Hindlimb muscle (tissue), 1 donor: ENCODE measurements at places on chromosomes 2 and 18.
A peak's percentile ranks its signal among the peaks of the same experiment; 100 is the strongest.

DNA sequence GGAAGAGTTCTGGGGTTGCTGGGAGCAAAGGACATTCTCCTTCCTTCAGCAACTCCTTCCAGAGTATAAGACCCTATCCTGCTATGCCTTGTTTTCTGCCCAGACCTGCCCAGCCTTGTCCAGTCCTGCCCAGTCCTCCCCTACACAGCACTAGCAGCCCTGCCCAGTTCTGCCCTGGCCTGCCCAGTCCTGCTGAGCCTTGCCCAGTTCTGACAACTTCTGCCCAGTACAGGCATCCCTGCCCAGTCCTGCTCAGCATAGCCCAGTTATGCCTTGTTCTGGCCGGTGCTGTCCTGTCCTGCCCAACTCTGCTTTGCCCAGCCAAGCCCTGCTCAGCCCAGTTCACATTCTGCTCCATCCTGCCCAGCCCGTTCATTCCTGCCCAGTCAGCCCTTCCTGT lies 44.9 kb upstream of the ALK start:
- DNase-seq = no peak

GRCh38 chr18:13584825-13585224 lies 141.5 kb downstream of the FAM210A start:
- no peak for DNase-seq

DNA sequence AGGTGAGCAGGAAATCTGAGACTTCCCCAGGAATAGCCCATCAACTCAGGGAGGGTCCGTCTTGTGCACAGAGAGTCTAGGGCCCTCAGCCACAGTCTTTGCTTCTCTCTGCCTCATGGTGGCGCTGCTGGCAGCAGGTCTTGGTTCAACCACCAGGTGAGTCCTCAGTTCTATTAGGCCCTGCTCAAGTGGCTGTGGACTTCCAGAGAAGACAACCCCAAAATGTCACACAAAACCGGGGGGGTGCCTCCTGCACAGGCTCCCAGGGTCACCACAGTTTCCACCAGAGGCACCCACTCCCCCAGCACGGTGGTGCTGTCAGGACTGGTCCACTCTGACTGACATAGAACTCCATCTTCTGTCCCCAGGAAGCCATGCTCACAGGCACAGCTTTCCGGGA lies 2.4 kb upstream of the CHRNG start:
- DNase-seq = no peak

- DNase-seq = no peak
Observed at GRCh38 chr2:127586746-127587295, 51.3 kb downstream of the MYO7B start.

GRCh38 chr2:20578895-20579825 lies 71.7 kb downstream of the HS1BP3 start:
- peak; percentile 86 for DNase-seq

GRCh38 chr18:3528231-3528630 lies 78.3 kb downstream of the TGIF1 start:
- no peak for DNase-seq

DNA sequence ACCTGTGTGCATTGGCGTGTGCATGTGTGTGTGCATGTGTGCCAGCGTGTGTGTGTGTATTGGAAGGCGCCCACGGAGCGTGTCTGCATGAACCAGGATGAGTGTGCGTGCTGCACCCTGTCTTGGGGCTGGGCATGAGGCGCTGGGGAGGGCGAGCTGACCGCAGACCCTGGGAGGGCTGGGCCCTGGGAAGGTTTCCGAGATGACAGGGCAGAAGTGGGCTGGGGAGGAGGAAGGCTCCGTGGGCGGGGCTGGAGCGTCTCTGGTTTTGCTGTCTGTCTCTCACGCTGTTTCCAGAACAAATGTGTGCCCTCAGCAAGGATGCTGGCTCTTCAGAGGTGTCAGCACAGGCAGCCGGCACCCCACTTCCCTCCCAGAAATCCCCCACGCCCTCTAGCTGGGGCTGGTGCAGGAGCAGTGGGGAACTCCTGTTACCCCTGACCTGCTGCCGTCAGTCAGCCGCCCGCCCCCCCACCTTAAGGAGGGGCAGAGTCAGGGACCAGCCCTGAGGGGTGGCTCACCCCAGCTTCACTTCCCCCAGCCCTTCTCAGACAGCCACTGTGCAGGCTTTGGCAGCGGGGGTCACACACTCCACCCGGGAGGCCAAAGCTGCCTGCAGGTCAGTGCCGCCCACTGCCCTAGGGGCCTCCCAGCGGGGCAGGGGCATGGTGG lies at the start of gene GPR35:
Gene GPR35 (plus strand): TSS at position 531 of the 672 bp plus-strand sequence. CDS start 4,473 bp downstream, outside the sequence.
- no peak for DNase-seq

DNA sequence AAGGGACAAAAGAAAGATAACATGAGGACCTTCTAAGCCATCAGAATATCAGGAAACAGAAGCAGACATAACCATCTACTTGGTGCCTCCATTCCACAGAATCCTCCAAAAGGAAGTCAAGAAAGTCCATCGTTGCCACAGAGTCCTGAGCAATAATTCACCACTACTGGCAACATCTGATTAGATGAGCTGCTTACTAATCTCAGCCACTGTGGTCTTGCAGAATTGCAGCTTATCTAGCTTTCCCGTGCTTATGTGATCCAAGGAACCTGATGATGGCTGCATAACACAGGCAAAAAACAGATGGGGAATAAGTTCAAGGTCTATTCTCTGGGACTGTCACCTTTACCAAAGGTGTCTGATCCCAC lies 278.5 kb downstream of the AFF3 start:
- no peak for DNase-seq

GRCh38 chr2:235044501-235045271 lies 92.9 kb downstream of the SH3BP4 start:
- DNase-seq = no peak

- DNase-seq = no peak
Observed at GRCh38 chr2:14567561-14567960, 65.0 kb upstream of the LRATD1 start.

DNA sequence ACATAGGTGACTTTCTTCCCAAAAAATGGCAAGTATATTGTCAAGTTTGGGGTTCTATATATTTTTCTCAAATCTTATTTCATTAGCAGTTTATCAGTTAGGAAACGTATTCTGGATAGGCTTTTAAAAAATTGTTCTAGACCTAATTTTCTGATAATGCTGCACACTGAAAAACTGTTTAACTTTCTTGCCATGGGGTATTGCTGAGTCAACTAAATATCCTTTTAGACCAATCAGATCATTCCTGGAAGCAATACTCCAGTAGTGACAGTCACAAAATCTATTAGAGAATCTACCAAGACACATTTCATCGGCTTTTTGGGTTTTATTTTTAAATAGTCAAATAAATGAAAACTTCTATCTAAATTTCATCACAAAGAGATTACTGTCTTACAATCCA lies 440.6 kb downstream of the LRRTM4 start:
- DNase-seq = no peak

- DNase-seq = no peak
Observed at GRCh38 chr2:119263025-119263424, 39.4 kb downstream of the STEAP3 start.

DNA sequence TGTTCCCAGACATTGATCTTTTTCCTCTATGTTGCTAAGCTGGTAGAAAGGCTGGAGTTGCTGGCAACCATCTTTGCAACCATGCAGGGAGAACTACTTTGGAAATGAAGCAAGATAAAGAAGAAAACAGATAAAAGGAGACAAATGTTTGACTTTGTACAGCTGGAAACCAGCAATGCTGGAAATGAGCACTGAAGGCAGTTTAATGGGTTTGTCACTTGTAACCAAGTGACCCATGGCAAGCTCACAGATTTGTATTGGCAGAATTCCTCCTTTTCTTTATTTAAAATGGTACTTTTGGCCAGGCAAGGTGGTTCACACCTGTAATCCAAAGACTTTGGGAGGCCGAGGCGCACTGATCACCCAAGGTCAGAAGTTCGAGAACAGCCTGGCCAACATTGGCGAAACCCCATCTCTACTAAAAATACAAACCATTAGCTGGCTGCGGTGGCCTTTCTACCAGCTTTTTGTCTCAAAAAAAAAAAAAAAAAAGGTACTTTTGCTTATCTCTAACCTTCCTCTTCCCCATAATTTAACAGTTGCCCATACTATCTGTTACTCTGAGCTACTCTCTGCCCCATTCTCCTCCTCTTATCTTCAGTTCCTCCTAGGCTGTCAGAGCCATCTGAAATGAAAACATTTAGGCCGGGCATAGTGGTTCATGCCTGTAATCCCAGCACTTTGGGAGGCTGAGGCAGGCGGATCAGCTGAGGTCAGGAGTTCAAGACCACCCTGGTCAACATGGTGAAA lies 2.0 kb upstream of the BOLA3 start:
- no peak for DNase-seq

- no peak for DNase-seq
Observed at GRCh38 chr2:84317135-84317534, 141.9 kb downstream of the SUCLG1 start.

- no peak for DNase-seq
Observed at GRCh38 chr2:55225481-55226020, 6.5 kb downstream of the CLHC1 start.

- DNase-seq = no peak
Observed at GRCh38 chr2:215454519-215455246, 18.8 kb upstream of the FN1 start.

DNA sequence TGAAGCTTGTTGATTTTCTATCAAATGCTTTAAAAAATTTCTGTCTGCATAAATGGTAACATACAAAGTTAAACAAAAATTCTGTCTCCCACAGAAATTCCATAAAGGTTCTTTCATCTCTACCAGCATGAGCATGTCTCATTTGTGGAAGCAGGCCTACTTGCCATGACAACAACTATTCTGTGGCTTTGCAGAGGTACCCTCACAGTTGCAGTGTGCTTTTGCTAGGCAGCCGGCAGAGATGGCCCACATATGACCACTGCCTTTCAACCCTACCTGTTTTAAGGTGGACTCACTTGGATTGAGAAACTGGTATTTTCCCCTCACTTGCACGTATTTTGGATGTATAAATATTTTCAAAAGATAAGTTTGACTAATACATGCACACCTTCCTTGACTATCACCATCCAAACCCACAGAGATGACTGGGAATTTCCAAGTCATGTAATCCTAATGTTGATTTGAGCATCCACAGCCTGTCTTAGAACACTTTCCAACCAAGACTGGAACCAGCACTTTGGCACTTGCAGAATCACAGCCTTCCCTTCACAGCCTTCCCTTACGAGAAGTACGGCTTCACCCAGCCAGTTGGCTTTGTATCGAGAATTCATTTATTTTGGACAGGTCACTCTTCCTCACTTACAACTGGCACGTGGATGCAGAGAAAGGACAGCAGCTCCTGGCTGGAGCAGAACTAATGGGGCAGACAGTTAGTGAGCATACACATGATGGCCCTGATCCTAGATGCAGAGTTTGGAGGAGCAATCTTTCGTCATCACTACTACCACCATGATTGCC lies 9.3 kb upstream of the FHL2 start:
- no peak for DNase-seq

GRCh38 chr2:45993476-45993991 lies 303.7 kb upstream of the EPAS1 start:
- DNase-seq = peak; percentile 54

GRCh38 chr2:175399326-175399725 lies 217.8 kb upstream of the ATP5MC3 start:
- DNase-seq = no peak

- no peak for DNase-seq
Observed at GRCh38 chr2:10006236-10007161, 36.9 kb upstream of the KLF11 start.

DNA sequence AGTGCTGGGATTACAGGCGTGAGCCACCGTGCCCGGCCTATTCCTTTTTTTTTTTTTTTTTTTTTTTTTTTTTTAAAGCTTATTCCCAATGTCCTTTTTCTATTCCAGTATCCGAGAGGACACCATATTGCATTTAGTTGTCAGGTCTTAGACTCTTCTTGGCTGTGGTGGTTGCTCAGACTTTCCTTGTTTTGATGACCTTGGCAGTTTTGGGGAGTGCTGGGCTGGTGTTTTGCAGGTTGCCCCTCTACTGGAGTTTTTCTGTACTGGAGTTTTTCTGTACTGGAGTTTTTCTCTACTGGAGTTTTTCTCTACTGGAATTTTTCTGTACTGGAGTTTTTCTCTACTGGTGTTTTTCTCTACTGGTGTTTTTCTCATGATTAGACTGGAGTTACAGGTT lies 149.2 kb downstream of the TANC1 start:
- no peak for DNase-seq

- no peak for DNase-seq
Observed at GRCh38 chr2:222730366-222730999, 59.0 kb downstream of the MOGAT1 start.

GRCh38 chr2:45273412-45274249 lies 264.4 kb upstream of the SIX2 start:
- no peak for DNase-seq

GRCh38 chr2:85810371-85811179 lies 56.8 kb downstream of the ATOH8 start:
- no peak for DNase-seq

DNA sequence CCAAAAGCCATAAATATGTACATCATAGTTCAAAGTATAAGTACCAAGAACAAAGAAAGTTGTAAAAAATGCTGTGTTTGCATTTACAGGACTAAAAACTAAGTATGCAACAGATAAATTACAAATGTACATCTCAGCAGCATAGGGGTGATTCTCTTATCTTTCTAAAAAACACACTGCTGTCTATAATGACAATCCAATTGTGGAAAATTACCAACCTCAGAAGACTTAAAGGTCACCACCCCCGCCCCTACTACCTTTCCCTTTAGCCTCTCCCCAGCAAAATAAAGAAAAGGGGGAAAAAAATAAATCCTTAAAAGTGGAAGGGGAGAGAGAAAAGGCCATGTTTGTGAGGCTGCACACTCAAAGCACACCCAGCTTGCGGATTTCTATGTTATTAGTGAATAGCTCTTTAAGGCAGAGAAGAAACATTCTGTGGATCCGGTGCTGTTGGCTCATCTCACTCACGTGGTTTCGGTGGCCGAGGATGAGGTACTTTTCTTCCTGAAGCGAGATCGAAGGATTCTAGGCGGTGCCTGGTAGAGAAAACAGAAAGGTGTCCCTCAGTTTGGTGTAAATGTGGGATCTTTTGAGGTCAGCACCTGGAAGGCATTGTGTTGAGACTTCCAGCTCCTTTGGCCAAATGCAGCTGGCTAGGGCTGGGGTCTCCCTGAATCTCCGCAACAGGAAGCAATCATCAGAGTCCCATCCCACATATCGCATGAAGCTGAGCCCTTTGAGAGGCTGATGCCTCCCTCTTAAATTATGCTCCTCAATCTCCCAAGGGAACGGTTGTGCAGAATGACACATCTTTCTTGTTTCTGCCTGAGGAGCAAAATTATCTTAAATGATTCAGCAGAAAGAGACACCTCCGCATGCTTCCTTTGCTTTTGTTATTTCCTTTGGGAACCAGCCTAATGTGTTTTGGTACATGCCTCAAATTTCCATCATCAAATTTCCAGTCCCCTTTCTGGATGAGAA lies 17.6 kb downstream of the MRPL35 start:
- no peak for DNase-seq

DNA sequence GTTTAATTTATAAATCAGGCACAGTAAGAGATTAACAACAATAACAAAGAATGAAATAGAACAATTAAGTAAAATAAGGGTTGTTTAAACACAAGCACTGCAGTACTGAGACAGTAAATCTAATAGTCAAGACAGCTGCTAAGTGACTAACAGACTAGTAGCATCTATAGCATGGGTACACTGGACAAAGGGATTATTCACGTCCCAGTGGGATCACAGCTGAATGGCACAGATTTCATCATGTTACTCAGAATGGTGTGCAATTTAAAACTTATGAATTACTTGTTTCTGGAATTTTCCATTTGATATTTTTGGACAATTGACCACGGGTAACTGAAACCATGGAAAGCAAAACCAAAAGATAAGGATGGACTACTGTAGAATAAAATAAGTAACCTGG lies 161.9 kb upstream of the DAPL1 start:
- no peak for DNase-seq

- peak; percentile 43 for DNase-seq
Observed at GRCh38 chr18:32469691-32470459, 807 bp downstream of the GAREM1 start.
